ENCODE measurements at places on chromosomes 4 and X.
A peak's percentile ranks its signal among the peaks of the same experiment; 100 is the strongest.

- peak; percentile 84 for DNase-seq
Measured at GRCh38 chr4:153084980-153085630, 119.1 kb upstream of the TRIM2 start.

DNA sequence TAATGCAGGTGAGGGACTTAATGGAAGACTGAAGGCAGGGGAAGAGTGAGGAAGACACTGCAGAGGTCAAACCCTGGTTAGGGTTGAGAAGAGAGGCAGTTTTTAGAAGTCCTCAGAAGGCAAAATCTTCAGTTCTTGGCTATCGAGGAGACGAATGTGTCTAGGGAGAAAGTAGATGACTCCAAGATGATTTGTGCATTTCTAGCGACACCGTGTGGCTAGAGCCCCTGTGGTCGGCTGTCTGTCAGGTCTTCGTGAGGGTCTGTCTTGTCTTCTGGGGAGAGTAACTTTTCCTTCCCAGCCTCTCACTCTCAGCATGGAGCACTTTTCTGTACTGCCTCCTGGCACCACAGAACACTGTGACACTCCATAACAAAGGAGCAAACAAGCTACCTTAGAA is 458.1 kb downstream of the STIM2 start:
- no peak for DNase-seq

DNA sequence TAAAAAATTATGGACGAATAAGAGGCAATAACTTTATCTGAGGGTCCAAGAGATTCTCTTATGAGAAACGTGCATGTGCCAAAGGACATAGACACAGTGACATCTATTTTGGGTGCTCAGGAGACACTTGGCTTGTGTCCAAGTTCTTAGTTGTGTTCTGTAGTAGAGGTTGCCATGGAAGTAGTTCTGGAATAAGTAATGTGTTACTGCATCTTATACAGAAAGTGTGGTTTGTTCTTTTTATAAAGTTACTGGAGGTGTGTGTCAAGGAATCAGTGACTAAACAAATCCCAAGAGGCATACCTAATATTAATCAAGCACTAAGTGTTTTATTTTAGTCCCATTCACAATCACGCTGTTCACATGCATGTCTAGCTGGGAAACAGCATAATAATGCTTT is 305.7 kb downstream of the ARHGAP24 start:
- no peak for DNase-seq

DNA sequence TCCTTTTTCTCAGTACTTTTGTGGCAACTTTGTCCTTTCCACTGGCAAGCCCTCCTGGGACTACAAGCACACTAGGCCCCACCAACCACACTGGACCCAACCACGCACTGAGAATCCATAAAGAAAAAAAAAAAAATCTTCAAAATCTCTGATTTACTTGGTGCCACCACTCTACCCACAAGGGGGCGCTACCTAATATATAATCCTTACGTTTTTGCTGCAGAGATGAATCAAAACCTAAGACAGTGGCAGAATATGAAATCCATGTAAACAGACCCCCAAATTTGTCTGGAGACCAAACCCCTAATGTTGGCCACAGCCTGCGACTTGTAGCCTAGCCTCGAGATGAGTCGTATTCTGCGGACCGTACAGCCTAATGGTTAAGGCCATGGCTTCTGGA is 63.5 kb upstream of the ARHGAP36 start:
- DNase-seq: no peak

GRCh38 chr4:70666369-70666768 is at the start of gene JCHAIN:
Gene JCHAIN, minus strand, starts transcription at chr4:70666508. Its CDS starts 18 bp downstream, at chr4:70666490.
- no peak for DNase-seq
